Hematopoietic multipotent progenitor cell treated with erythropoietin and hydrocortisone succinate and interleukin-3 and kit ligand, for 4 days (in vitro differentiated cells): ENCODE measurements at places on chromosomes 1 and 21.

- no peak for DNase-seq
These were observed 37.6 kb downstream of the ELF3 start for GRCh38 chr1:202047977-202048376.

- peak; percentile 65 for DNase-seq
These were observed 391.0 kb downstream of the OMA1 start for GRCh38 chr1:58155418-58156123.

DNA sequence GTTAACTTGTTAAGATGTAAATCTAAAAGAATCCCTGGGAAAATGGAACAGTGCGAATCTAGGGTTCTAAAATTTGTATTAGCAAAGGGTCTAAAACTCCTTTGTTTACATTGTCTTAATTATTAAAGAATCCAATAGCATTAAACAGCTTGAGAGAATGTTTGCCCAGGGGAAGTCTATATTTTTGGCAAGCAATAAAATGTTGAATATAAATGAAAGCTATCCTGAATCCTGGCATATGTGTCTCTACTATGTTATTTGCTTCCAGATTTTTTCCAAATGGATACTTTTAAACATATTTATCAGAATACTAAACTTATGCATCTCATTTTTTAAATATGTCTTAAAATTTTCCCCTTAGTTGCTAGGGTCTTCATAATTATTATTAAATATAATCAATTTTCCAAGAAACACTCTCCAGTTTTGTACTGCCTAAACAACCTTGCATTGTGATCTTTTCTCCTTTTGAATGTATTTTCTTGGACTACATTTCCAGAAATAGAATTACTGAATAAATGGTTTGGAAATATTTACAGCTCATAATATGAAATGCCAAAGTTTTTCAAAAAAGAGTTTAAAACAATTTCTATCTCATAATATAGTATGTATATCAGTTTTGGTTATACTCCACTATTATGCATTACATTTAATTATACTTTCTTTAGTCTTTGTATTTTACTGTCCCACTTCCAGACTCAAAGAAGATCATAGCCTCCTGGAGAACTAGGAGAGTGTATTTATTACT, 304.8 kb downstream of the USP25 start:
- no peak for DNase-seq

DNA sequence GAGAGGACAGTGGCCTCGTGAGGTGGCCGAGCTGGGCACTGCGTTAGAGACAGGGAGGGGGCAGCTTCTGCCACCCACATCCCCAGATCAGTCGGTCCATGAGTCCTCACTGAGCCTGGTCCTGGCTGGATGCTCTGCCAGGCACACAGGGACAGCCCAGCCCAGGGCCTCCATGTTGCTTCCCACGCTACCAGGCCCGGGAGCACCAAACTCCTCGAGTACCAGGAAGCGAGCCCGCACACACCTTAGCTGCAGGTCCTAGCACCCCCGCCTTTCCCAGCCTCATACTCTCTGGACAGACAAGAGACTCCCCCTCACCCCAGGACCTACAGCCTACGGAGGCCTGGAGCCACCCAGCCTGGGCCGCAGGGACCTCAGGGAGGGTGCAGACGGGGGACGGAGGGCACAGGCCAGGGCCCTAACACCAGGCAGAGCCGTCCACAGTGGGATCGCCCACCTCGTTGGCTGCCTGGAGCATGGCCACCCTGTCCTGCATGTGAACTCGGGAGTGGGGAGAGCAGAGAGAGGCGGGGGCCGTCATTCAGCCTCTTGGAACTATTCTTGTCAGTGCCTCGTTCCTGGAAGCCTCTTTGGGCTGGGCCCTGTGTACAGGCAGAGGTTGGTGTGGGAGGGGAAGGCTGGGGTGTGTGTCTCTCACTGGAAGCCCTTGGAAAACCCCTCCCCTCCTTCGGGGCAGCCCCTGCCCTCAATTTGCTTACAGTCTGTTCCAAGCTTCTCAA, 90.9 kb upstream of the RUNX3 start:
- DNase-seq, result no peak

DNA sequence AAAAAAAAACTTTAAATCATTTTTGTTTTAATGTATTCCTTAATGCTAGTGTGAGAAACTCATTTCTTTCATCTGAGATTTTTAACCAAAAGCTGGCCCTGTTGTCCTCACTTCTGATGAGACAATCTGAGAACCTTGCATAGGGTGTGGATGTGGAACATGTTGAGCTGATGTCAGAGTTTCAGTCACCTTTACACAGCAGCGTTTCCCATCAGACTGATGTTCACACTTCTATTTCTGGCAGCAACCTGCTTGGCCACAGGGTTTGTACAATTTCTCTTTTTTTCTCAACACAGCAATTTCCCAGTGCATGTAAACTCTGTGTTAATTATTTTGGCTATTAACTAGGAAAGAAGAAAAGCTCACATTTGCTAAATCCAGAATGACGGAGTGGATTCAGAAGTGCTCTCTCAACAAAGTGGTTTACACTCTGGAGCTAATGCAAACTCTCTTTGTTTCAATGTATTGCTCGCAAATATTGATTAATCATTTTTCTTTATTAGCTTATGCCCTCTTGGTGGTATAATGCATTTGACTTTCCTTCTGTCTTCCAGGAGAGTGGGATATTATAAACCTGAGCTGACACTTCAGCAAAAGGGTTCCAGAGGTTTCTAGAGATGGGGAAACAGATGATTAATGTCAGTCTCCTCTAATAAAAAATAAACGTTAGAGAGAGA, 70.5 kb upstream of the HSPA13 start:
- DNase-seq, result no peak

DNA sequence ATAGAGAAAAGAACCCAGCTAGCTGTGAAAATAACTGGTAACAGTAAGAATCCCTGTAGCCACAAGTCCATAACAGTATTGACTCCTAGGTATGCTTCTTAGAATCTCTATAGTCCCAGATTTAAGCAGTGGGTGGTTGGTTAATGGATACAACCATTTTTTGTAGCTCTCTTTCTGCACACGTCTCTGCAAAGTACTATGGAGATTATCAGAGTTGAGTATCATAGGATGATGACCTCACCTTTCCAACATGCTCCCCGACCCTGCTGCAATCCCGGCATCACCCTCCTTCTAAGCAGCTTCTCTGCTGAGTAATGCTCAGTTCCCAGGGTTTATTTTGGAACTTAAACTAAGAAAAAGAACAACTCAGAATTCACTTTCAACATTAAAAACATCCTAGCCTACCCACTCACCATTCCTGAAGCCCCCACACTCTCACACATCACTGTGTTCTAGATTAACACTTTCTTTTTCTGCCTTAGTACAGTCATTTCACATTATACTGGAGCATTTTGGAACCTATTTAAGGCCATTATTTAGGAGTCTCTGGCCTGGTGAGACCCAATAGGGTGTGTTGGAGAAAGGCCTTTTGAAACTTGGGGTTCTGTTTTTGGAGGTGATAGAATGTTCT, 2.7 kb downstream of the MLLT11 start:
- no peak for DNase-seq

- no peak for DNase-seq
These were observed at the start of gene HTR1D for GRCh38 chr1:23217421-23218115. Gene HTR1D (minus strand): TSS chr1:23217502. CDS start chr1:23194219, 23,283 bp downstream.

- DNase-seq, result no peak
These were observed 14.2 kb downstream of the TXNIP start for GRCh38 chr1:145982010-145982723.

DNA sequence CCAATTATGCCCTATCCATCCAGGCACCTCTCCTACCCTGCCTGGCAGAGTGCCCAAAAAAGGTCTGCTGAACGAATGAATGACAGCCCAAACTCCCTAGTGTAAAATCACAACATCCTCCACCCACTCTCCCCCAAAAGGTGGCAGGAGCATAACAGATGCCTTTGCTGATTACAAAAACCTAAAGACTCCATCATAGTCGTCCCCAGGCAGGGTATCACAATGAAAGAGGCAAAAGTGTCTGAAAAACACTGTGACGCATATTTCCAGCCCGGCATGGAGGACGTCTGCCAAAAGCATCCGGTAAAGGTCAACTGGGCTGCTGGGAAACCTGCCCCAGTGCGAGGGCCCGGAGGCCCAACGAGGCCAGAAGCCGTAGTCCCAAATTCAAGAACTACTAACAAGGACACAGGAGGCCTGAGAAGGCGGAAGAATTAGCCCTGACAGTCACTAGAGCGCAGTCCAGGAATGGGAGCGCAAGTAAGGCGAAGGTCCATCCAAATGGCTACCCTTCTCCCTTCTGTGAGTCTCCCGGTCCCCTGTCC, 576 bp downstream of the SMIM12 start:
- peak; percentile 34 for DNase-seq

- no peak for DNase-seq
These were observed 2.5 kb downstream of the S100A11 start for GRCh38 chr1:152034324-152034653.

GRCh38 chr1:234578087-234578486, 31.9 kb downstream of the IRF2BP2 start:
- DNase-seq, result no peak
